ENCODE measurements at places on chromosomes 3 and 15. TPM values are rescaled to one million over a fixed set of nuclear protein-coding genes. Genes with fewer than 3 reads are reported as not detected.

- peak overlapping the region; percentile 50 for H3K27ac ChIP-seq
- no peaks in the 10 kb centered on the region for H3K36me3 ChIP-seq
- peak; percentile 88 for DNase-seq
- no peaks in the 10 kb centered on the region for H3K27me3 ChIP-seq
- no peak overlapping the region for H3K4me3 ChIP-seq
These were observed 26.4 kb upstream of the TNFAIP8L3 start for GRCh38 chr15:51121118-51121517.

Gene SEMA3G
- total RNA-seq, result 163 TPM

DNA sequence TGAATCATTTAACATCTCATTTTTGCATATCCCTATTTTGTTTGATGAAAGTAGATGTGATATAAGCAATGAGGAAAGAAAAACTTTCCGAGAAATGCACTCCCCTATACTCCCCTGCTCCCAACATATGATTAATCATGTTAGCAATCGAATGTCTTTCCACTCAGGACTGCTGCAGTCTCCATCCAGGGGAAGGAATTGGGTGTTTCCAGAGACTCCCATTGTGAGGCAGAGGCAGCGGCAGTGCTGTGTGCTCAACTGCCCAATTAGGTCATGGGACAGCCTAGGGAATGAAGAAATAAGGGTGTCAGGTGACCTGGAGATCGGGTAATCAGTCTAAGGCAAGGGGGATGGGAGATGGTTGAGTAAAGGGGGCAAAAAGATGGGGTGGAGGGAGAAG lies 268.6 kb upstream of the MEIS2 start:
- no peaks in the 10 kb centered on the region for H3K4me1 ChIP-seq
- H3K4me3 ChIP-seq, result no peak overlapping the region
- no peak for DNase-seq
- no peaks in the 10 kb centered on the region for H3K27me3 ChIP-seq

GRCh38 chr3:98588065-98588464 lies 5.3 kb downstream of the CPOX start:
- H3K4me3 ChIP-seq, result no peak overlapping the region
- peaks cover 12% of the 10 kb centered on the region for H3K4me1 ChIP-seq
- H3K27me3 ChIP-seq, result no peaks in the 10 kb centered on the region
- DNase-seq, result no peak

- no peak overlapping the region for H3K27ac ChIP-seq
- H3K27me3 ChIP-seq, result no peaks in the 10 kb centered on the region
- no peaks in the 10 kb centered on the region for H3K36me3 ChIP-seq
- DNase-seq, result no peak
- H3K4me3 ChIP-seq, result peak overlapping the region; percentile 4
- no peaks in the 10 kb centered on the region for H3K4me1 ChIP-seq
These were observed 329.0 kb upstream of the AZI2 start for GRCh38 chr3:28677581-28677980.

- H3K27me3 ChIP-seq, result no peaks in the 10 kb centered on the region
- no peak overlapping the region for H3K4me3 ChIP-seq
- H3K27ac ChIP-seq, result no peak overlapping the region
- no peak for DNase-seq
- H3K4me1 ChIP-seq, result no peaks in the 10 kb centered on the region
- no peaks in the 10 kb centered on the region for H3K36me3 ChIP-seq
These were observed 330.8 kb upstream of the AGTR1 start for GRCh38 chr3:148366743-148367410.

Gene CPEB1
- total RNA-seq, result 2.4 TPM

Gene PRKCI
- 20.3 TPM for total RNA-seq

Gene GP9
- not detected for total RNA-seq

Gene IGSF10
- total RNA-seq, result 1.7 TPM

Gene ADAMTS9
- total RNA-seq, result 74.1 TPM

Gene GRM7
- 4.8 TPM for total RNA-seq

Gene TMIE
- total RNA-seq, result 8.5 TPM

DNA sequence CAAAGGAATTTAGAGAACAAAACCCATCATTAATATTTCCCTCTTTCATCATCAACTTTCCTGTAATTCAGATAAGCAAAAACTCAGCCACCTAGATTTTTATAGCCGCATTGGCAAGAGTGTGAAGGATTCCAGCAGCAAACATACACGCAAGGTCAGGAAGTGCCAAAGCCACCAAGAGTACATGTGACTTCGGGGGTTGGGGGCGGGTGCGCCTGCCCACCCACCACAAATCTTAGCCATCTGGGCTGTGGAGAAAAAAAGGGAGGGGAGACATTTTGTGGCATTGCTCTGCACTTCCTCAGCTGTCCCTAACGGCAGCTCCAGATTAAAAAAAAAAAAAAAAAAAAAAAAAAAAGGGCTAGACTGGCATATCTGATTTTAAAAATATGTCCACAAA lies 148.4 kb downstream of the TNIK start:
- DNase-seq, result no peak
- no peaks in the 10 kb centered on the region for H3K4me1 ChIP-seq
- no peaks in the 10 kb centered on the region for H3K27me3 ChIP-seq
- no peaks in the 10 kb centered on the region for H3K36me3 ChIP-seq
- no peak overlapping the region for H3K4me3 ChIP-seq

GRCh38 chr3:134074790-134075567 lies 45.3 kb upstream of the SLCO2A1 start:
- H3K27ac ChIP-seq, result no peak overlapping the region
- H3K4me1 ChIP-seq, result no peaks in the 10 kb centered on the region
- no peak for DNase-seq
- no peak overlapping the region for H3K4me3 ChIP-seq
- no peaks in the 10 kb centered on the region for H3K36me3 ChIP-seq

- H3K4me1 ChIP-seq, result peaks cover 21% of the 10 kb centered on the region
- no peaks in the 10 kb centered on the region for H3K36me3 ChIP-seq
- no peaks in the 10 kb centered on the region for H3K27me3 ChIP-seq
- no peak for DNase-seq
- no peak overlapping the region for H3K4me3 ChIP-seq
- no peak overlapping the region for H3K27ac ChIP-seq
These were observed 552.9 kb downstream of the MECOM start for GRCh38 chr3:169110633-169111032.

DNA sequence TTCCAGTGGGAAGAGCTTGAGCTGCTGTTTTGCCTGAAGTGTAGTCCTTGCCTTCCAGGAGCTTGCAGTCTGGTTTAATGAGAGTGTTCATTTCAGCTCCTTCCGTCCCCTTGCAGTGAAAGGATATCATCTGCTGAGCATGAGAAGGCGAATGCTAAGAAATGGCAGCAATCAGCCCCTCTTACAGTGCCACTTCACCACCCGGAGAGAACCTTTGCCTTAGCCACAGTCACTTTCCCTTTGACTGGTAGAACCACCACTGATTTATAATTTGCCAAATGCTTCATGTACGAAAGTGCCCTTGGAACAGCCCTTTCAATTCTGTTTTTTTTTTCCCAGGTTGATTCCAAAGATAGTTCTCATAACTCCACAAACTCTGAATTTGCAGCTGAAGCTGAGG lies 11.5 kb downstream of the TATDN2 start:
- no peaks in the 10 kb centered on the region for H3K4me1 ChIP-seq
- H3K27ac ChIP-seq, result no peak overlapping the region
- no peak for DNase-seq

GRCh38 chr3:99674086-99674789 lies 35.8 kb downstream of the COL8A1 start:
- DNase-seq, result no peak
- no peaks in the 10 kb centered on the region for H3K27me3 ChIP-seq
- H3K4me3 ChIP-seq, result no peak overlapping the region
- H3K36me3 ChIP-seq, result no peaks in the 10 kb centered on the region

Gene WDR73
- 29.5 TPM for total RNA-seq

Gene DALRD3
- total RNA-seq, result 73.1 TPM

GRCh38 chr3:182793663-182794454 lies 555 bp downstream of the ATP11B start:
- H3K27ac ChIP-seq, result peak overlapping the region; percentile 85
- DNase-seq, result no peak
- no peaks in the 10 kb centered on the region for H3K36me3 ChIP-seq

Gene GPR15
- total RNA-seq, result not detected

- DNase-seq, result no peak
- no peak overlapping the region for H3K27ac ChIP-seq
- H3K4me1 ChIP-seq, result no peaks in the 10 kb centered on the region
- H3K4me3 ChIP-seq, result no peak overlapping the region
- H3K36me3 ChIP-seq, result no peaks in the 10 kb centered on the region
- no peaks in the 10 kb centered on the region for H3K27me3 ChIP-seq
These were observed 53.4 kb downstream of the USP13 start for GRCh38 chr3:179706233-179706632.

Gene MITF
- 27.4 TPM for total RNA-seq

DNA sequence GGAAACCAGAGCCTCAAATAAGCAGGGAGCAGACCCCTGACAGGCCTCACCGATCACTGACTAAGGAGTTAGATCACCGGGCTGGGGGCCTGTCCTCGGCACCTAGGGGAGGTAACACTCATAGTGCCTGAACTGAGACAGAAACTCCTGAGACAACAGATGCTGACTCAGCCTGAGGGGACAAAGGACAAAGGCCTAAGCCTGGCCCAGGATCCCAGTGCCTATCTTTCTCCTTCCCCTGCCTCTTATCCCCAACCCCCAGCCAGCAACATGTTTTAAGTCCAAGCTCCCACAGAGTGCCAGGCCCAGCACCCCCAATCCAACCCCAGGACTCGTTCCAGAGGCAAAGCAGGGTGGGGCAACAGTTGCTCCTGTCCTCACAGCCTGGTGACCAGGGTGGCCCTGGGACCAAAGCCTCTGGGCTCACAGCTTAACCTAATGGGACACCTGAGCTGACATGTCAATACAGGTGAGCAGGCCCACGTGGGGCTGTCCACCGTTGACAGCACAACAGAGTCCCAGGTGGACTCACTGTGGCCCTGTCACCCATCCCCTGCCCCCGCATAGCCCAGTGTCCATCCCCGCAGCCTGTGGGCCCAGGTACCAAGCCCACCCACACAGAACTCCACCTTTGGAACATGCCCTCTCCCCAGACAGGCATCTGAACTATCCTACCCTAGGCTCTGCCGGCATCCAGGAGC lies 37.4 kb downstream of the ADCY5 start:
- DNase-seq, result no peak
- peak overlapping the region; percentile 85 for H3K27ac ChIP-seq
- H3K36me3 ChIP-seq, result no peaks in the 10 kb centered on the region

DNA sequence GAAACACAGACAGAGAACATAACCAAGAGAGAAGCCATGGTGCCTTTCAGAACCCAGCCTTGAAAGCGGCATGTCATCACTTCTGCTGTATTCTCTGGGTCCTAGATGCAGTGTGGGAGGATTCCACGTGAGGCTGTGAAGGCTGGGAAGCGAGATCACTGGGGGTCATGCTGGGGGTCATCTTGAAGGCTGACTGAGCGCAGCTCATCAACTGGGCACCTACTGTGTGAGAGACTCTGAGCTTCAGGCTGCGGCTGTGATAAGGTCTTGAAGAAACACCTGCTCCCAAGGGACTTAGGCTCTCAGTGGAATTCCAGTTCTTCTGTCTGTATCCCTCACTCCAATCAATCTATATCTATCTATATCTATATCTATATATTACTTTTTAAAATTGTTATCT lies 91.8 kb upstream of the KLF13 start:
- no peak for DNase-seq
- no peak overlapping the region for H3K4me3 ChIP-seq
- no peaks in the 10 kb centered on the region for H3K36me3 ChIP-seq
- H3K4me1 ChIP-seq, result peaks cover 13% of the 10 kb centered on the region

DNA sequence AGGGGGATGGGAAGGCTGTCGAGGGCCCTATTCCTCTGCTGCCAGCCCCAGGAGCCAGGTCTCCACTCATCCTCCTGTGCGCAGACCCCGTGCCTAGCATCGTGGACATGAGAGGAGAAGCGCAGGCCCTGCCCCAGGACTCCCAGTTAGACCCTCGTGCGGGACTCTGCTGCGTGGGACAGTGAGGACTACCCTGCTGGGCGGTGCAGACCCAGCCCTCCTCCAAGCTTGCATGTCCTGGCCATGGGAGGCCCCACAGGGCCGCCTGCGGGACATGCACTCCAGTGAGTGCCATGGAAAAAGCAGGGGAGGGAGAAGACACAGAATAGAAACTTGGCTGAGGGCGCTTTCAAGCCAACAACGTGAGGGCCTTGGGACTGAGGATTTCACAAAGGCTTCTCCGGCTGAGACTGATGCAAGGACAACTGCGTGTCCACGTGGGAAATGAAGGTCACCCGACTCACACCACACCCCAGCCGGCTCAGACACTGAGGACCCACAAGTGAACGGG lies 62.6 kb upstream of the IQSEC1 start:
- DNase-seq, result peak; percentile 42
- no peaks in the 10 kb centered on the region for H3K36me3 ChIP-seq
- H3K4me3 ChIP-seq, result no peak overlapping the region
- H3K4me1 ChIP-seq, result no peaks in the 10 kb centered on the region
- no peaks in the 10 kb centered on the region for H3K27me3 ChIP-seq
- H3K27ac ChIP-seq, result no peak overlapping the region

DNA sequence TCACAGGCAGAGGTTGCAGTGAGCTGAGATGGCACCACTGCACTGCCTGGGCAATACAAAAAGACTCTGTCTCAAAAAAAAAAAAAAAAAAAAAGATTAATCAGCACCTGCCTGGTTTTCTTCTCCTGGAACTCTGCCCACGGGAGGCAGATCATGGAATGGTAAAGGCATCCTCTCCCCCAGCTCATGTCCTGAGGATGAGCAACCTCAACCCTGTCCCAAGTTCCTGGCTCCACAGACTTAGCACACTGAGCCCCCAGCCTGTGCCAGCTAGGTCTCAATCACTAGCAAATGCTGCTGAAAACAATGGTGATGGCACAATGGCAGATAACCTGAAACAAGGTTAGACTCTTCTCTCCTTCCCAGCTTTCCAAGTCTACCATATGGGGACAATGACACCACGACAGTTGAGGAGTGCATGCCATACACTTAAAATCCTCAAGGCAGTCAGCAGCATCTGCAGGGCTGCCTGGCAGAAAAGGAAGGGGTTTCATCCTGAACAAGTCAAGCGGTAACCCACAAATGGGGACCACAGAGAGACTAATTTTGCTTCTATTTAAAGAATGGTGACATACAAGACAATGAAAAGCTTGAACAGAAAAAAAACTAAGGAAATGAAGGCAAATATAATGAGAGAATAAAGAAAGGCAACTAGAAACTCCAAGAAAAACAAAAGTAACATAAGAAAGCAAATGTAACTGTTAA lies 4.8 kb downstream of the CLN6 start:
- H3K36me3 ChIP-seq, result no peaks in the 10 kb centered on the region
- no peak overlapping the region for H3K4me3 ChIP-seq
- H3K27ac ChIP-seq, result no peak overlapping the region
- peaks cover 7% of the 10 kb centered on the region for H3K4me1 ChIP-seq
- no peaks in the 10 kb centered on the region for H3K27me3 ChIP-seq

All from ascending aorta (tissue), 2 donors.